ENCODE measurements at places on chromosomes 4 and X.

GRCh38 chr4:188171551-188171950 lies 32.3 kb downstream of the TRIML1 start:
- DNase-seq: no peak

- DNase-seq: no peak
Measured at GRCh38 chr4:23966725-23967124, 76.9 kb upstream of the PPARGC1A start.

GRCh38 chrX:22039541-22039940 lies 7.4 kb downstream of the PHEX start:
- DNase-seq: no peak

GRCh38 chr4:7585768-7586167 lies 151.0 kb upstream of the PSAPL1 start:
- DNase-seq: no peak

DNA sequence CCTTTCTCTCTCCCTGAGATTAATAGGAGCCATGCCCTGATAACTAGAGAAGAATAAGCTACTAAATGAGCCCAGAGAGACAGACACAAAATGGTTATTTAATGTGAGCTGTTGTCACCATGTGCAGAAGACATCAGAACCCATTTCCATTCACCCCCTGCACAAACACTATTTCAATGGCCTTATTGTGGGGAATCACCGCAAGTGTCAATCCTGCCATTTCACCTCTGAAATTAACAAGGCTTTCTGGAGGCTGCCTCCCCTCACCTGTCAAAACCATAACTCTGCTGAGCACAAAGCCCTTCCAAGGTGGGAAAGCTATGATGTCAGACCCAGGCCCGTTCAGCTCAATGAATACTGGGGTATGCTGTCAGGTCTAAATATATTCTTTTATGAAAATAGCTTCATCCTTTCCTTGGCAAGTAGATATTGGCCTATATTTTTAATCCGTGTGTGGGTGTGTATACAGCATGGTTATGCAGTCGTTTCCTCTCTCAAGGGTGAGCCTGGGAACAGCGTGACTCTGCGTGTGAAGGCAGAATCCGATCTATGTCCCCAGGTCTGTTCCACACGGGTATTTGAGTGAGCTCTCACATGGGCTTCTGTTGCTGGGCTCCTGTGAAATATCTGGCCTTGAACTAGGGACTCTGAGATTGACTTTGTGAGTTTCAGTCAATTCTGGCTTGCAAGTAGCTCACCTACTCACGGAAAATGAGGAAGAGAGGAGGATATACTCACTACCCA lies 266.3 kb downstream of the FBXW7 start:
- DNase-seq: no peak

DNA sequence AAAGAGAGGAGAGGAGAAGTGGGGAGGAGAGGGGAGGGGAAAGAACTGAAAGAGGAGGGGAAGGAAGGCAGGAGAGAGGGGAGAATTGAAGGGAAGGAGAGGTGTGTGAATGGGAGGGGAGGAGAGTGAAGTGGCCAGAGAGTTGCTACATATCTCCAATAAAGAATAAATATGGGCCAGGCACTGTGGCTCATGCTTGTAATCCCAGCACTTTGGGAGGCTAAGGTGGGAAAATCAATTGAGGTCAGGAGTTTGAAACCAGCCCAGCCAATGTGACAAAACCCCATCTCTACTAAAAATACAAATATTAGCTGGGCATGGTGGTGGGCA lies 482.4 kb downstream of the NAF1 start:
- DNase-seq: no peak

GRCh38 chr4:26319949-26320537 lies 771 bp upstream of the RBPJ start:
- DNase-seq: peak; percentile 28

- no peak for DNase-seq
Measured at GRCh38 chr4:41236032-41236431, 20.7 kb upstream of the UCHL1 start.

GRCh38 chr4:140448830-140449229 lies 21.4 kb upstream of the CLGN start:
- DNase-seq: no peak

DNA sequence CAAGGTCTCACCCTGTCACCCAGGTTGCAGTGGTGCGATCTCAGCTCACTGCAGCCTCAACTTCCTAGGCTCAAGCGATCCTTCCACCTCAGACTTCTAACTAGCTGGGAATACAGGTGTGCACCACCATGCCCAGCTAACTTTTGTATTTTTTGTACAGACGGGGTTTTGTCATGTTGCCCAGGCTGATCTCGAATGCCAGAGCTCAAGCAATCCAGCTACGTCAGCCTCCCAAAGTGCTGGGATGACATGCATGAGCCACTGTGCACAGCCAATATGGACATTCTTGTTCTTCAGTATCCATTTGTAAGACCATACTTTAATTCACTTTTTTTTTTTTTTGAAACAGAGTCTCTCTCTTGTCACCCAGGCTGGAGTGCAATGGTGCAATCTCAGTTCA lies 3.5 kb upstream of the CCNI start:
- no peak for DNase-seq

GRCh38 chr4:124934916-124935315 lies 222.4 kb upstream of the ANKRD50 start:
- no peak for DNase-seq

DNA sequence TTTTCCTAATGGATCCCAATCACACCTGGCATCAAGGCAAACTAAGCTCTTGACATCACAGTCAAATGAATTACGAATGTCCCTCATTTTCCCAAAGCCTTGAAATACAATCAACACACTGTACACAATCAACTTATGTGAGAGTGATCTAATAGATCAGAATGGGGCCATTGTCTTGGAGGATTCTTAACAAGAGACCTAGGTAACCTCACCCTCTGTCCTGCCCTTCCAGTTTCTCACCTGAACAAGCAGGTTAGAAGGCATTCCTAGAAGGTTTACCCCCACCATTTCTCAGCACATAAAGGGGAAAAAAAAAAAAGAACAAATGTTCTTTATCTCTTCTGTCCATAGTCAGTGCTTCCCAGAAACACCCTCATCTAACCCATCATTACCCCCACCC lies 6.3 kb downstream of the SLC39A8 start:
- DNase-seq: no peak

- peak; percentile 49 for DNase-seq
Measured at GRCh38 chr4:26074712-26075430, 160.9 kb downstream of the SMIM20 start.

DNA sequence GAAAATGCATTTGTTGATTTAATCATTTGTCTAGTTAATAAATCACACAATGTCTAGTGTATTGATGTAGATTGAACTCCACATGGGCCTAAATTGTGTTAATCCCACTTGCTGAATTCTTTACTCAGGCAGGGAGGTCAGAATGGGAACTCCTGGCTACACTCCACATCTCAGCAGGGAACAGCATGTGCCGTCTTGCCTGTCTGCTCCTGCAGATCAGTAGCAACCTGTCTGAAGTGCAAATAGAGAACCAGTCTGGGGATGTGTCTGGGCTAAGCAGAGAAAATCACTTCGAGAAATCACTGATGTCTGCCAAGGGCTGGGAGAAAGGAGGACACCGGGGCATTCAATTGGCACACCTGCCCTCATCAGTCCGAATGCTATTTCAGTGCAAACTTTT lies 16.5 kb upstream of the MXRA5 start:
- no peak for DNase-seq

GRCh38 chr4:44118971-44119680 lies 329.5 kb downstream of the KCTD8 start:
- no peak for DNase-seq

DNA sequence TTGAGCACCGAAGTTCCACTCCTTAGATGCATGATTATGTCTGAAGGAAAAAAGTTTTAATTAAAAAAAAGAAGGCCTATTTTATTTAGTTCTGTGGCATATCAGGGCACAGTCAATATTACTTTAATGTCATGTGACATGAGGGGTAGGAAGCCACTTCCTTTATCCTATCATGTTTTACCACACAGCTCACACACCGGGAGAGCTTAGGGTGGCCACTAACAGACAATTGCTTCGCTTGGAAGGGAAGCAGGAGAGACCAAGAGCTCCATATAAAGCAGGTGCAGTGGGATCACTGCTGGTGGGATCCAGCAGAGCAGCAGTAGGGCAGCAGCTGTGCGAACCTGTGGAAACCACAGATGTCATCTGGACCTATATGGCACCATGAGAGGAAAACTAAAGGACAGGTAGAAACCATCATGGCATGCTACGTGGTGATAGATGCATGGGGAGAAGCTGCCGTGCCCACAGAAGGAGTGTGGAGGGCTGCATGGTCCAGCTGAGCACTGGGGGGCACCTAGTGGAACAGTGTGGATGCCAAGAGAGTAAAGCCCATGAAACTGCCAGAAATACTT lies 52.0 kb downstream of the DTHD1 start:
- DNase-seq: no peak

- no peak for DNase-seq
Measured at GRCh38 chr4:10077483-10078335, 38.9 kb downstream of the WDR1 start.

DNA sequence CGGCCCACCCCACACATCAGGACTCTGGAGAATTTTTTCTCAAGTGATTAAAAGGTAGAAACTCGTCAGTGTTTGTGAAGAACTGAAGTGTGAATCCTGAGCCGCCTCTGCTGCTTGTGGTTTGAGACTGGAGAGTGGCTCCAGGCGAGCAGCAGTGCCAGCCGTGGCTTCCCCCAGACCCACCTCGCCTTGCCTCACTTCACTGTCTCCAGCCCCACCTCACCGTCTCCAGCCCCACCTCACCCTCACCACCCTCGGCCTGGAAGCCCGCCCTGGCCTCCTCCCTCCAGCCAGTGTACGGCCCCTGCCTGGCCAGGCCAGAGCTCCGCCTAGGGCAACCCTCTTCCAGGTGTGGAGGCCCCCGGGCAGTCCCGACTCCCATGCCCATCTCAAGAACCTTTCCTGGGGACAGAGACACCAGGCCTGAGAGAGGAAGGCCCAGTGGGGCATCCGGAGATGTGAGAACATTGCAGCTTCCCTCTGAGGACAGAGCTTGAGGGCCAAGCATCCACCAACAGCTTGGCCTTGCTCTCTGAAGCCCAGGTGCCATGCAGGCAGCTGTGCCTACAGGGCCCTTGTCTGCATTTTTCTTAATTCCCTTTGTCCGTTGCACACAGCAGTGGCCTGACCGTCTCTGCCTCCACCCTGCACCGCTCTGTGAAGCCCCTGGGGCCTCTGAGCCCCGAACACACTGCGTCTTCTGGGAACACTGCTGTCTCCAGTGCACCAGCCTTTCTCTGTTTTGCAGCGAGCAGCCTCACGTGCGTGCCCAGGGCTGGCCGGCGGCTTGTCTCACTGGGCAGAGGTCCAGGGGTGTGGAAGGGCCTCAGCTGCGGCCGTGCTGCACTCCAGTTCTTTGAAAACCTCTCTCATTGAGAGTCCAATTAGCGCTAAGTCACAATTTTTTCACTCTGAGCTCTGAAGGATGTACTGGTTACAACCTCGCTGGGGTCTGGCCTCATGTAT lies 13.8 kb downstream of the SH3BP2 start:
- DNase-seq: no peak

DNA sequence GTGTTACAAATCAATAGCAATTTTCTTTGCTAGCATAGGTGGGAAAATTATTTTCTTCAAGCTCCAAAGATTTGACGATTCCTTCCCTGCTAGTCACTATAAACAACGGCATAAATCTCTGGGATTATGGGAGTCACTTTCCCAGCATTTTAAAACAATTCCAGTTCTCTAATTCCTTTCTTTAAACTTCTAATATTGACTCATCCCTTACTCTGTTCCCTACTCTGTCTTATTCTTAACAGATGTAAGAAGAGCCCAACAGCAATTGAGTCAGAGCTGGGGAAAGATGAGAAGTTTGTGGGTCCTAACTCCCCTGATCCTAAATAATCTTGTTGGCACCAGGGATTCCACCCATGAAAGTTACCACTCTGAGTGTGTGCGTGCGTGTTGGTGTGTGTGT lies 47.4 kb upstream of the IL21 start:
- DNase-seq: no peak

DNA sequence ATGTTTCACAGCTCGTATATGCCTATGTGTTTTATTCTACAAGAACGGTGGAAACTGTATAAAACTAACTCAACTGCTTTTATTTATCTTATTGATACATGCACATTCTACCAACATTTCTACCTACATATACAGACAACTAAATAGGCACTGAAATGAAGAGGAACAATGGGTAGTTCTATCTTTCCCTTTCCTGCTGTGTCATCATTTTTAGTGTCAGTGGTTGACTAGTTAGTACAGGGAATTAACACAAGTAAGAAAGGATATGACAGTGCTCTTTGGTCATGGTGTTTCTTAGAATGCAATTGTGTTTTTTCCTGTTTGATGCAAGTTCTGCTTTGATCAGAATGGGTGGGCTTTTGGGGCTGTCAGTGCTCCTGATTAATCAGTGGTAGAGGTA lies 293.8 kb upstream of the CTSO start:
- no peak for DNase-seq

DNA sequence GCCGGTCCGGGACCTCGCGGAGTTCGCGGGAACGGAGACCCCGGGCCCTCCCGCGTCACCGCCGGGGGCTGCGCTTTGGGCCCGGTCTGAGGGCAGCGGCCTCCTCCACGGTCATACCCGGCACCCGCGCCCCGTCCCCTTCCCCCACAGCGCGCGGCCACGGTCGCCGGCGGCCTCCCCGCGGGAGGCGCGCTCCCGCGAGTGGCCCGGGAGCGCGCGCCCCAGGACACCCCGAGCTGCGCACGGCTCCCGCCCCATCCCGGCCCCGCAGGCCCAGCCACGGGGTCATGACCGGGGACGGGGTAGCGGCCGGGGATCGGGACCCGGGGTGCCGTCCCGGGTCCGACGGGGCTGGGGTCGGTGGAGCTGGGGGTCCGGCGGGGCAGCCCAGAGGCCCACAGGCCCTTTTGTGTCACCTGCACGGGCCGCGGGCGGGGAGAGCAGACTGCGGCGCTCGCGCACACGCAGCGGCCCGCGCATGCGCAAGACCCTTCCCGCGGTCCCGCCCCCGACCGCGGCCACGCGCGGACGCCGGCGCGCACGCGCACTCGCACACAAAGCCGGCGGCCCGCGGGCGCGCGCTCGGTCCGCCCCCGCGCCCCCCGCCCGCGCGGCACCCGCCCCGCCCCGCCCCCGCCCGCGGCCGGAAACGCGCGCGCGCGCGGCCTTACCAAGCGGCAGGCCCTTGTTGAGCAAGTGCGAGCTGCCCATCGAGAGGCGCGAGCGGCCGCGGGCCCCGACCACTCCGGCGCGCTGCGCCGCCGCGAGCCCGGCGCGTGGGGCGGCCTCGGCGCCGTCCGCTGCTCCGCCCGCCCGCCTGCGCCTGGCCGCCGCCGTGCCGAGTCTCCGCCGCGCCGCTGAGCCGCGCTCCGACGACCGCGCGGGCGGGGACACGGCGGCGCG lies at the start of gene CTBP1:
CTBP1 (minus strand) TSS at position 886 of the 903 bp plus-strand sequence. CDS start 7,799 bp downstream, outside the sequence.
- peak; percentile 74 for DNase-seq
